Vagina (tissue), 2 donors: ENCODE measurements at places on chromosomes 6 and 20. TPM values are rescaled to one million over a fixed set of nuclear protein-coding genes. Genes with fewer than 3 reads are reported as not detected.

Gene ZNF165
- total RNA-seq = 3.7 TPM

- no peak for DNase-seq
Measured at GRCh38 chr20:7291946-7292345, 524.5 kb downstream of the BMP2 start.

Gene TFAP2D
- not detected for total RNA-seq

- no peak for DNase-seq
Measured at GRCh38 chr6:113433335-113433991, 423.7 kb upstream of the MARCKS start.

- DNase-seq = no peak
Measured at GRCh38 chr20:51042064-51042463, 19.2 kb upstream of the KCNG1 start.

DNA sequence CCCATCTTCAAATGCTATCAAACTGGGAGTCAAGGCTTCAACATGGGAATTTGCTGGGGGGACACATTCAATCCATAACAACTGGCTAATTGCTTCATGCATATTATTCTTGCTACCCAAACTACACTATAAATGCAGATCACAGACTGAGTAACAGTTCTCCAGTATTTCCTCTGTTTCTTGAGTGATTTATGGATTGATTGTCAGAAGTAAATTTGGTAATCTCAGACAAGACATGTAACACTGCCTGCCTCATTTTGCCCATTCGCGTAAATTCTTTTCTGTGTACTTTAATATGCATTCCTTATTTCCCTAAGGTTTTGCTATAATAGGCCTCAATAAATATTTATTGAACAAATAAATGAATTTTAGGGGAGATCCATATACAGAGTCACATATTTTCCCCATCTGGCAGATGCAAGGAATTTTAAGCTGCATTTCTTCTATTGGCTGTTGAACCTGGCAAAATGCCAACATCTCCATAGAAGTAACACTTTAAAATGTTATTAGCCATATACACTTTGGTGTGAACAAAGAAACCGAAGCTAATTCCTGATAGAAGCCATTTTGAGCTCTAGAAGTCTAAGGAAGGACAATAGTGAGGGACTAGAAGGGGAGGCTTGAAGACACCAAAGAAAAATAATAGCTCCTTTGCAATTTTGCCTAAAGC lies 98.2 kb downstream of the QRSL1 start:
- no peak for DNase-seq

Gene ESF1
- total RNA-seq = 14.0 TPM

Gene ZNF133
- 20.6 TPM for total RNA-seq

DNA sequence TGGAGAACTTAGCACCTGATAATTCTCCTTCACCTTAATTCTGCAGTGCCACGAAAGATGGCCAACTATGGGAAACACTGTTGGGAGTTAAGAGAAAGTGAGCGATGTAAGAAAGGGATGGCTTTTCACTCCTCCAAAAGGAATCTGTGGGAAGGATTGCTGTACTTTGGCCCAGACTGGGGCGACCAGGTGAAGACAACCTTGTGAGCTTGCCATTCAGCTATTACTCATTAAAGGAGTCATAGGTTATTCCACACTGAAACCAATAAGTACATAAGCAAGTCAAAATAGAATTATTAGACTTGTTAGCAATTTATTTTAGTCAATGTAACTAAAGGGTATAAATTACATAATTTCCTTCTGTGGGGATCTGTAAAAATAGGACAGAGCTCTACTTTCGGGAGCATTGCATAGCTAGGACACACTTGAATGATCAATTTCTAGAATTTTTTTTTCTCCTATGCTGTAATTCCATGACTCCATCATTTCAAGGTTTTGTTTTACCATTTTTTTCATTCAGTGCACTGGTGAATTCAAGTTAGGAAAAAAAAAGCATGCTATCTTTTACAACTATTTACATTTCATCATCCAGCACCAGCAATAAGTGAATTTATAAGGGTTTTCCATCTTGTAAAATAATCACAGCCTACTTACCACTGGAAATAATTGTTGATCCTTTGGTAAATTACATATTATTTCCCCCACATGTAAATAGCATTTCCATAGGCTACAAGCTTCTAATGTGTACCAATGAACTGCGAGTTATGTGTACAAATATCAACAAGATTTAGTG lies 231.7 kb downstream of the SIM1 start:
- no peak for DNase-seq

Gene BHLHE23
- total RNA-seq = not detected

Gene SLC4A11
- 4.9 TPM for total RNA-seq

Gene PLCB1
- total RNA-seq = 32.4 TPM

Gene B3GAT2
- not detected for total RNA-seq

DNA sequence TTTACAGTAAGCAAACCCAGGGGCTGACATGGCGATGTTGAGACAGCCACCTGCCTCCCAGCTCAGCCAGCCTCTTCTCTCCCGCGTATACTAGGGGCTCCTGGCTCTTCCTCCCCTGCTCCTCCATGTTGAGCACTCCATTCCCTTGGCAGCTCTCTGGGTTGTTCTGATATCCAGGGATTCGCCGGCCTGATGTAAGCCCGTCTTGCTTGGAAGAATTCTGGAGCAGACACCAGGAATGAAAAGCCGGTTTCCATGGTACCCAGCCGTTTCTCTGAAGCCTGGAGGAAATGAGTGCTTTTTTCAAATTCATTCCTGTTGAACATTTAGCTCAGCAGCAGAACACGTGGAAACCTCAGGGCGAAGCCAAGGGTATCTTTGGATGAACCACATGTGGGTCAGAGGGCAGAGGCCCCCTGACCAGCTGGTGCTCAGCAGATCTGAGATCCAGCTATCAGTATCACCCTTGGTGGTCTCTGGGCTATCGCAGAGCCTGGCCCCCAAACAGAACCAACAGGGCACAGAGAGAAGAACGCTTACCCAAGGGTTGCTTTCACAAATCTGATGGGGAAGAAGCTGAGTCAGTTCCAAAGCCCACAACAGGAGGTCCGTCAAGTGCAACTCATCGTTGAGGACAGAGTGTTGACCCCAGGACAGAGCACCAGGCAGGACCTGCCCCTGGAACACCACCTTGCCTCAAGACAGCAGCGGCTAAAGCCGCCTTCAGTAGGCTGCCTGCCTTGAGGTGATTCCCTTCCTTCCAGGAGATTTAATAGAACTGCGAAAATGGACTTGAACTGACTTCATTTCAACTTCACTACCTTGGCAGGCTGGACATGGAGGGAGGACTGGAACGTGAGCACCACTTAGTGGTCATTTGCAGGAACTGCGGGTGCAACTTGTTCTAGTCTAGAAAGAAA lies 96.1 kb upstream of the RIN2 start:
- no peak for DNase-seq

- no peak for DNase-seq
Measured at GRCh38 chr20:41141153-41141815, 3.9 kb downstream of the PLCG1 start.

GRCh38 chr6:136343700-136344099 lies 54.1 kb upstream of the BCLAF1 start:
- DNase-seq = no peak

DNA sequence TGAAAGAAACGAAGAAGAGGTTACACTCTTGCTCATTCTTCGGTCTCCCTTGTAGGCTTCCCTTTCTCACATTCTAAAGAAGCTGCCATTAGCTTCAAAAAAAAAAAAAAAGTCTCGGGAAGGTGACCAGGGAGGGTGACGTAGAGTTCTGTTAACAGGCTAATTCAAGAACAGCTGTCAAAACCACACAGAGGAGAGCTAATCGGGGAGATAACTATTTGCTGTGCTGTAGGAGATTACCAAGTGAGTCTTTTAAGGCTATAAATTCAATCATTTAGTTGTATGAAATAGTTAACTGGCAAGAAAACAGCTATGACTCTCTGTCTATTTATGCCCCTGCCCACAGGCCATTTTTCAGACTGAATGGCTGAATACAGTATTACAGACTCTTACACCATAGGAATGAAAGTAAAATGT lies 256.8 kb downstream of the SYNE1 start:
- DNase-seq = no peak

Gene OR2H2
- not detected for total RNA-seq

Gene MBOAT1
- 9.6 TPM for total RNA-seq

DNA sequence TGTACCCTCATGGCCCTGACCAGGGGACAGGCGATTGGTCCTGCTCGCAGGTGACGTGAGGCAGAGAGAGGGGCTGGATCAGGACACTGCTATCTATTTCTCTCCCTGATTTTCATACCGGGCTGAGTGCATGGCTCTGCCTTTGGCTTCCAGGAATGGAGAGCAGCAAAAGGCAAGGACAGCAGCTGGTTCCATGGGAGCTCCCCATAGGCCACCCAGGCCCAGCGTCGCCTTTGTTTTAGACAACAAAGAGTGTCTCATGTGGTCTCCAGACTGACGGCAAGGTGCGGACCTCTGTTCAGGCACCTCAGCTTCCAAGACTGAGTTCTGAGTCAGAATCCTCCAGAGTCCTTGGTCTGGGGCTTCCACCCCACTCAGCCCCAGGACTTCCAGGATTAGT lies 123.1 kb downstream of the VEGFA start:
- DNase-seq = no peak

Gene CDH4
- total RNA-seq = 0.25 TPM

- DNase-seq = no peak
Measured at GRCh38 chr6:33841070-33841469, 37.3 kb upstream of the MLN start.

- DNase-seq = no peak
Measured at GRCh38 chr6:32602383-32602782, 12.7 kb upstream of the HLA-DRB1 start.

GRCh38 chr20:11826334-11826733 lies 91.4 kb upstream of the BTBD3 start:
- no peak for DNase-seq

- DNase-seq = no peak
Measured at GRCh38 chr6:32148289-32149091, 3.2 kb downstream of the PRRT1 start.

DNA sequence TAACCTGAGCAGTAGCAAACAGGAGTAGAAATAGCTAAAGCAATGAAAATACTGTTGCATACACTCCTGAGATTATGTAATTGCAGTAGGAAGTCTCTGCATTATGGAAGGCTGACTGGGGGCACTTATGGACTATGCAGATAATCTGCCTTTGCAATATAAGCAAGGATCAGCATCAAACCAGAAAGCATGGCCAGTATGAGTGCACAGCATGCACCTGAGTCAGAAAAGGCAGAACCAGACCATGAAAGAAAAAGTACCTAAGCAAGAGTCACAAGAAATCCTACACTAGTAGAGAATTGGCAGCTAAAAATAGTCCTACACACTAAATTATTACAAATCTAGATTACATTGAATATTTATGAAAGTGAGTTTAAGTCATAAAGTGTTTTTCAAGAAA lies 164.3 kb downstream of the KIF6 start:
- DNase-seq = no peak

- no peak for DNase-seq
Measured at GRCh38 chr6:33869826-33870423, 66.1 kb upstream of the MLN start.

Gene XKR7
- not detected for total RNA-seq

DNA sequence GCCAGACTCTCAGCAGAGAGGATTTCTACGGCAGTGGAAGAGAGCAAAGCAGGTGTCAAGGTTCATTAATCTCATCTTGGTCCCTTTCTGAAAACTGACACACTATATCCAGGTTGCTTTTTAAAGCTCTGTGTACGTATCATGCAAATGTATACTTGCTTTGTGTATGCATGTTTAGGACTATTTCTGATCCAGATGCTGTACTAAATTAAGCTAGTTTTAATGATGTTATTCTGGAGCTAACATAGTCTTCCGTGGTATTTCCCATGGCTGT lies 59.2 kb upstream of the SNX9 start:
- no peak for DNase-seq

Gene SLC16A10
- 5.4 TPM for total RNA-seq

- no peak for DNase-seq
Measured at GRCh38 chr6:56541741-56542360, 100.8 kb downstream of the DST start.

DNA sequence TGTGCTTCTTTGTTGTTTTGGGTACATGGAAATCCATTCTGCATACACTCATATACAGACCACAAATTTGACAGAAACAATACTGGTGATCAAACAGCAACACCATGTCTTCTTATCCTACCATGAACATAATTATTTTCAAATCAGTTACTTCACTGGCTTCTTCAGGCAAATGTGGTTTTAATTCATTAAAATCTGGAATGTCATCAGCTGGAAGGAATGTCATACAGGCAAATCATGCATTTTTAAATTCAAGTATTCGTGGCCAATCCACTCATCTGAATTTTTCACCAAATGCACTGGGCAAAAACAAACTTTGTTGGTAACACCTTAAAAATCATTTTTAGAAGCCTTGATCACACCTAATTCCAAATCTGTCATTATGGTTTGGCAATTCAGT lies 59.3 kb downstream of the KIF6 start:
- no peak for DNase-seq

DNA sequence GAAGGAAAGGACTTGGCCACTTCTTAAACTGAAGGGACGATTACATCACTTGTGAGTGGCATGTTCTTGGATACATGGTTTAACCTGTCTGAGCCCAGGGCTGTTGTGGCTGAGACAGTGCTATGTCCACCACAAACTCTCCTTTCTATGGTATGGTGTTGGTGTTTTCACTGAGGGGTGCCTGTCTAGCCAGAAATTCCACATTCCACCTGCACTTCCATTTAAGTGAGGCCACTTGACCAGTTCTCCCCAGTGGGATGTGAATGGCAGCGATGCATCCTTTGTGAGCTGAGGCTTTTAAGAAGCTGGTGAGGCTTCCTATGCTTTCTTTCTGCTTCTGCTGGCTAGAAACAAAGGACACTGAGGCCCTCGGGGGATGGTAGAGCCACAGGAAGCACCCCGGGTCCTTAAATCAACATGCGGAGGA lies 151.4 kb upstream of the CHD6 start:
- DNase-seq = no peak

DNA sequence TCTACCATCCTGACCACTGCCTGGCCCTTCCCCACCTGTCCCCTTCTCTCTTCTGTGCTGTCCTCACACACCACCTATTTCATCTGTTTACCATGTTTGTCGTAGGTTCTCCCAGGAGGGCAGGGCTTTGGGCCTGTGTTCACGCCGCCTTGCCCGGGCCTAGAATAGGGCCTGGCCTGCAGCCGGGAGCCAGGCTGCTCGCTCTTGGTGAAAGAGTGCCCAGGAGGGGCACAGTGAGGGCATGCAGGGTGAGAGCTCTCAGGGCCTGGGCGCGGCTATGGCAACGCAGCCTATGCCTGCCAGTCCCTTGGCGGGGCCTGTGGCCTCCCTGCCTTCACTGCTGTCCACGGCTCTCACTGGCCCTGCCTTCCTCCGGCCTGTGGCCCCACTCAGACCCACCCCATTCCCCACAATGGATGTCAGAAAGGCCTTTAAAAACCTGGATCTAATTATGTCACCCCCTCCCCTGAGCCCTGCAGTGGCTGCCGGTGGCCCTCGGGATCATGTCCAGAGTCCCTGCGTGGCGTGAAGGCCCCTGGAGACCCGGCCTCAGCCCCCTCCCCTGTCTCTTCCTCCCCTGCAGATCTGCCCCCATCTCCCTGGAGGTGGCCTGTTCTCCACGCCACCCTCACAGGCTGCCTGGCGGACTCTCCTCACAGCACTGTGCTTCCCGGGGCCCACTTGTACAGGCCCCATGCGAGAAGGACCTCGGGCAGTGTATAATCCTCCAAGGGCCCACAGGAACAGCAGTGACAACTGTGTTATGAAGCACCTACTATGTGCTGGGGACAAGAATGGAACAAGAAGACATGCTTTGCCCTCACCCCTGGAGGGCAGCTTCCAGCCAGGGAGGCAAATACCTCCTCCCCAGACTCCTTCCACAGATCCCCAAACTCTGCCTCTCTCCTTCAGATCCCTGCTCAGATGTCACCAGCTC lies 22.9 kb upstream of the NOL4L start:
- no peak for DNase-seq

- no peak for DNase-seq
Measured at GRCh38 chr6:168546151-168546550, 105.2 kb downstream of the SMOC2 start.
